NCI-H1930 (cell line): ENCODE measurements at places on chromosomes 3 and 15.

- no peak for DNase-seq
Measured at GRCh38 chr15:21268436-21268940, 171.8 kb downstream of the POTEB3 start.

GRCh38 chr3:160588023-160588422, 22.7 kb upstream of the KPNA4 start:
- DNase-seq: no peak

DNA sequence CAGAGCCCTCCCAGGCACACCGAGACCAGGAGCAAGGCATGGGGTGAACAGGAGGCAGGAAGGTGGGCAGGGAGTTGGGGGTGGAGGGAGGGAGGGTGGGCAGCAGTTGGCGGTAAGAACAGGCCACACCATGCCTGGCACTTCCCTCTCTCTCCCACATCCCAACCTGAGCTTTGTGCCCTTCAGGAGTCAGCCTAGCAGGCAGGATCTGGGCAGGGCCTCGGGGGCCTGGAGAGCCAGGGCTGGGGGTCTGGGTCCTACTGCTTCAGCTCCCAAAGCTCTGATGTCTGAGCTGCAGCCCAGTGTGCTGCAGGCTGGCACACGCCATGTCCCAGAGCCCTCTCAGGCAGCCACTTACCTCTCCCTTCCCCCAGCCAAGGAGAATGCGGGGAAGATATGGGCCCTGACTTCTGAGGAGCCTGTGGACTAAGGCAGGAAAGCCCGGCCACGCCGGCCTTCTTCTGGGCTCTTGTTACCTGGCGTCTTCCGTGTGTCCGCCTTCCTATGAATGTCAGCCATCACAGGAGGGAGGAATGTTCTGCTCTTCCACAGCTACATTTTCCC, 2.9 kb upstream of the MYL3 start:
- no peak for DNase-seq

DNA sequence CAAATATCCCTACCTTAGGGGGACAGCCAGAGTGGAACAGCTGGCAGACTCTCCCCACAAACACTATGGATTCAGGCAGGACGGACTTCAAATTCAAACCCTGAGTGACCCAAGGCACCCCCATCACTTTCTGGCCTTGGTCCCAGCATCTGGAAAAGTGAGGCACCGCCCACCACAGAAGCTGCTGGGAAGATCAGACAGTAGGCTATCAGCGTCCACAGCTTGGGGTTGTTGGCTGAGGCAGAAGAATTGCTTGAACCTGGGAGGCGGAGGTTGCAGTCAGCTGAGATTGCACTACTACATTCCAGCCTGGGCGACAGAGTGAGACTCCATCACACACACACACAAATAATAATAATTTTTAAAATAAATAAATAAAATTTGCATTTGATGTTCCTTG, 8.5 kb downstream of the PFKFB4 start:
- DNase-seq: no peak

DNA sequence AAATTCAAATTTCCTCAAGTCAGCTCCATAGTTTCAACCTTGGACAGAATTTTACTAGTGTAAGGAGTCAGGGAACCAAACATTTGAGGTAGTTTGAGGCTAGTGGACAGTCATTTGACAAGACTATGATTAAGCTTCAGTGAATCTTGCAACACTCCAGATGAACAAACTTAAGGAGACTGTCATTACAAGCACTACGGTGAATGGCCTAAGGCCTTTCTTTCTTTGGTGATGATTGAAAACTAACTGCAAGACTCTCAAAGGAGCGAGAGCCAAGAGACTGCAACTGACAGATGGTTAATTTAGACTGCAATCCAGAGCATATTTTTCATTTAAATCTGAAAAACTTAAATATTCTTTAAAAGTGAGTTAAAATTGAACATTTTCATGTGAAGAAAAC, 272.3 kb upstream of the NECTIN3 start:
- no peak for DNase-seq

DNA sequence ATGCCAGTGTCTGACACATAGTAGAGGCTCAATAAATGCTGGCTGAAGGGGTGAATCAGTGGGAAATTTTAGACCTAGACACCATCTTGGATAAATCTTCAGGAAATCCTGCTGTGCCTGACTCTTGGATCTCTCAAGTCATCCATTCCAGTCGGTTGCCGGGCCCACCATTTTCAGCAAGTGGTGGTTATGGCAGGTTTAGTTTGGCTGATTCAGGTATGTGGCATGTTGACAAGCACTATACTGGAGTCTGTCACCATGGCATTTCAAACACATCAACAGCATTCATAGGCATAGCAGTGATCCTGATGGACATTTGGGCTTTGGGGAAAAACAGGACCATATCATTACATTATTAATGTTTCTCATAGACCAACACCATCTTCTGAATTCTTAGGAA, 25.7 kb upstream of the APH1B start:
- DNase-seq: no peak

DNA sequence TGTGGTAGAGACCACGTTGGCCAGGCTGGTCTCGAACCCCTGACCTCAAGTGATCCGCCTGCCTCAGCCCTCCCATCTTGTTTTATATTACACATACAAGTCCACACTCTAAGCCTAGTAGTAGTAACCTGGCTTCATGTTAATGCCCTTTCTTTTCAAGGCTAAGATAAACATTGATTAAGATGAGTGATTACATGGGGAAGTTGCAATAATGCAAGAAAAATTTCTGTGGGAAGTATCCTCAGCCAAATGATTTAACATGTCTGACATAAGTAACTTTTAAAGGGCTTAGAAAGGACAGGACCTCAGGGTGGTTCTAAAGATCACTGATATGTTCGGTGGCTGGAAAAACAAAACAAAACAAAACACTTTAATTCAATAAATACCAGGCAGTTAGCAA, 72.1 kb downstream of the SFMBT1 start:
- DNase-seq: no peak

- DNase-seq: no peak
Measured at GRCh38 chr15:73732930-73733329, 20.2 kb downstream of the INSYN1 start.

GRCh38 chr3:50157827-50158529, 2.9 kb downstream of the SEMA3F start:
- DNase-seq: no peak

DNA sequence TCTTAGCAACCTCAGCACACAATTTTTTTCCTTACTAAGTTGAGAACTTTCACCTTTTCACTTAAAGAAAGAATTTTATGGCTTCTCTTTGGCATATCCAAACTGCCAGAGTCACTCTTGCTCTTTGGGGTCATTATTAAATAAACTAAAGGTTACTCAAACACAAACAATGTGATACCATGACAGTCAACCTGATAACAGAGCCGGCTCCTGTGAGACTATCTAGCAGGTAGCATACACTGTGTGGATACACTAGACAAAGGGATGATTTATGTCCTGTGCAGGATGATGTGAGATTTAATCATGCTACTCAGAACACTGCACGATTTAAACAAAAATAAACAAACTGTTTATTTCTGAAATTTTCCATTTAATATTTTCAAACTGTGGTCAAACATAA, 35.6 kb downstream of the LRRFIP2 start:
- DNase-seq: no peak

GRCh38 chr15:72281713-72282112, 9.4 kb upstream of the PARP6 start:
- no peak for DNase-seq

DNA sequence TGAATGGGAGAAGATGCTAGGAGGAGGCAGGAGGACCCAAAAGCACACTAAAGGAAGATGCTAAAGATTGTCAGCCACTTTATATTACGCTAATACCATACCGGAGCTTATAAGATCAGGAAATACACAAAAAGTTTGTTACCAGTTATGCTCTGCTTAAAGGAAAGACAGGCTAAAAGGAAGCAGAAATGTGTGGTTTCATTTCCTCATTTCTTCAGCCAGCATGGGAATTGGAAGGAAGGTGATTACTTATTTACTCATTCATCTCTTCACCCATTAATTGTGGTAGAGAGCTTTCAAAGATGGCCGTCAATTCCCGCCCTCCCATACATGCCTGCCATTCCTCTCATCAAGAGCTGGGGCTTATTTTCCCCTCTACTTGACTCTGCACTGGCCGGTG, 26.7 kb upstream of the TMEM158 start:
- DNase-seq: no peak

- DNase-seq: no peak
Measured at GRCh38 chr3:60160822-60161748, 1090.2 kb downstream of the FHIT start.

- no peak for DNase-seq
Measured at GRCh38 chr15:50821476-50821875, 56.0 kb upstream of the SPPL2A start.

DNA sequence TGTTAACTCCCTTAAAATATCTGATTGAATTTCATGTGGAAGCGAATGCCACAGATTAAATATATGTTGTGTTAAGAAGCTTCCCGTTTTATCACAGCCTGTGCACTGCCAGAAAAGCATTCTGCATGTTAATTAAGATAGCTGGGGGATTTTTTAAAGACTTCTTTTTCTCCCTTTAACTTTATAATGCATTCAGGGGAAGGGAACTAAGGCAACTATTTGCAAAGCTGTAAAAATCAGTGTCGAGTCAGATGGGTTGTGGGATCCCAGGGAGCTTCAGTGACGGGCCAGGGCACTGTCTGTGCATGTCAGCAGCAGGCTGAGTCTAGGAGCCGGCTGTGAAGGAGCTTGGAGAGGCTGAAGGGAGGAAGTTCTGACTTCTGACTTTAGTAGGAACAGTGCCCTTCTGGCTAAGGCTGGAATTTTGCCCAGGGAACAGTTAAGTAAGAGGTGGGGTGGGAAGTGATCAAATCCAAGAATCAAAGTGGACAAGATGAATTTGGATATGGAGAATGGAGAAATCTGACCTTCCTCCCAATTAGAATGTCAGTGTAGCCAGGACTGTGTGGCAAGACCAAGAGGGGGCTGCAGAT, 77.7 kb downstream of the ABHD5 start:
- no peak for DNase-seq

DNA sequence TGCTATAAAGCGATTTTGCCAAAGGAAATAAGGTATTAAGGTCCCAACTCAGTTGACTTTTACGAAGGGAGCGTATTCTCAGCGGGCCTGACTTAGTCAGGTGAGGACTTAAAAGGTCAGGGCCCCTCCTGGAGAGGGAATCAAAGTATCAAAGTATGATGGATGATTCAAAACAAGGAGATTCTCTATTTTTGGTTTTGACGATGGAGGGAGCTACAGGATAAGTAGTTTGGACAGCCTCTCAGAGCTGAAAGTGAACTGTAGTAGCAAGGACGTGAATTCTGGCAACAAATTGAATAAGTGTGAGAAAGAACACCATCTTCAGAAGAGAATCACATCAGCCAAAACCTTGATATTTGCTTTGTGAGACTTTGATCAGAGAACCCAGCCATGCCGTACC, 1186.5 kb downstream of the SI start:
- DNase-seq: no peak

- no peak for DNase-seq
Measured at GRCh38 chr3:97911459-97911858, 60.8 kb downstream of the RIOX2 start.

DNA sequence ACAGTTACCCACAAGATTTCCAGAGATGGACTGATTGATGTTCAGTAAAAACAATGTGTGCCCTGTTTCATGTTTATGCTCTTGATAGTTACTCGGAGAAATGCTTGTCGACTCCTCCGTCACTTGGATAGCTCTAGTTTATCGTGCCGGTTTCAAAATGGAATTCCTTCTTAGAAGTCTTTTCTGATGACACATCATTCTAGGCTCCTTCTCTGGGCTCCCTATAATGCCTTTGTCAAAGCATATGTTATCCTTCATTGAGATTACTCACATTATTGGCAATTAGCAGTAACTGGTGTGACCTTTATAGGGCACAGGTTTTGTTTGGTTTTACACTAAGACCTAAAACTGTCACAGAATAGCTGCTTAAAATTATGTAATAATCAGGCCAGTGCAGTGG, 201.8 kb downstream of the CNTN6 start:
- no peak for DNase-seq

GRCh38 chr15:78977091-78977571, 32.3 kb upstream of the CTSH start:
- no peak for DNase-seq

- no peak for DNase-seq
Measured at GRCh38 chr3:52076896-52077780, 20.8 kb upstream of the DUSP7 start.

DNA sequence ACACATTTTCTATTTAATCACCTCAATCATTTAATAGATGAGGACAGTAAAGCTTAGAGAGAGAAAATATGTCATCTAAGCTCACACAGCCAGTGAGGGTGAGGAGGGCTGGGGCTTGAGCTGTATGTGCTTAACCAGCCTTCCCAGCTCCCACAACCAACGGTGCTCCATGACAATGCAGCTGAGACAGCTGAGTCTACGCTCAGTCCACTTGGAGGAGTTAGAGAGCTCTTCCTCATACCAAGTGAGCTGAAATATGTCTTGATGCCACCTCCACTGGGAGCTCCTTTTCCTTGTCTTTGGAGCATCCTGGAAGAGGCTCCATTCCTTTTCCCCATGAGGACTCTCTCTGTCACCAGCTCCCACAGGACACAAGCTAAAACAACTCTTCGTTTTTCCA, 9.3 kb downstream of the HOMER2 start:
- no peak for DNase-seq

DNA sequence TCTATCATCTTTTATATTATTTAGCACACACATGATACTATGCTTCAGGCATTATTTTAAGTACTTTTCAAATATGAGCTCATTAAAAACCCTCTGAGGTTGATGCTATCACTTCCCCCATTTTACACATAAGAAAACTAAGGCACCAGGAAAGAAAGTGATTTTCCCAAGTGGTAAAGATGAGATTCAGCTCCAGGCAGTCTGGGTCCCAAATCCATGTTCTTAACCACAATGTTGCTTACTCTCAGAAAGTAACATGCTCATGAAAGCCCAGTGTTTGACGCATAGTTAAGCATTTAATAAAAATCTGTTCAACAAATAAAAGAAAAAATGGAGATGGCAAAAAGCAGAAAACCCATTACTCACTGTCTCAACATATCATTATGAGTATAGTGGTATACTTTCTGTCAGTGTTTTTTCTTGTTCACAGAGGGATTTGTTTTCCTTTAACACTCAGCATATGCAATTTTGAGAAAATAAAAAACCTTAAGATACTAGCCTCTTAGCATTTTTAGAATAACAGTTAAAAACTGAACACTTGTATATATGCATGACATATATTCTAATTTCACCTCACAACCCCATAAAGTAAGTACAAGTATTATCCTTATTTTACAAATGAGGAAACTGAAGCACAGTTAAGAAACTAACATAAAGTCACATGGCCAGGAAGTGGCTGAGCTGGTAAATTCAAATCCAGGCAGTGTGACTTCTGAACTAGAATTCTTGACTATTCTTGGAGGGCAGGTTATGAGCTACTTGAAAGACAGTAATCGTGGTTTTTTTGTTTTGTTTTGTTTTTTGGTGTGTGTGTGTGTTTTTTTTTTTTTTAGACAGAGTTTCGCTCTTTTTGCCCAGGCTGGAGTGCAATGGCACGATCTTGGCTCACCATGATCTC, 10.4 kb downstream of the PEAK1 start:
- DNase-seq: no peak
